ENCODE measurements at places on chromosomes 11 and 22.

GRCh38 chr22:29369460-29369859, 18.9 kb downstream of the AP1B1 start:
- peak; percentile 27 for DNase-seq

GRCh38 chr11:3127706-3128355, 37.3 kb downstream of the OSBPL5 start:
- DNase-seq: peak; percentile 1

DNA sequence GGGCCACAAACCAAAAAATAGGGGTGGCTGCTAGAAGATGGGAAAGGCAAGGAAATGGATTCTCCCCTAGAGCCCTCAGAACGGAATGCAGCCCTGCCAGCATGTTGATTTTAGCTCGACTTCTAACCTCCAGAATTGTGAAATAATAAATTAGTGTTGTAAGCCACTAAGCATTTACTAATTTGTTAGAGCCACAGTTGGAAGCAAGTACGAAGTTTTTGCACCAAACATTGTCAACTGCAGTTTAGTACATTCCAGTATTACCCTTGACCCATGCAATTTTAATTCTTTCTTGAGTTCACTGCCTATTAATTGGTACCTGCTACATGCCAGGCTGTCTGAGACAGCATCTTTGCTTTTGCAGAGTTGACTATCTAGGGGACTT, 32.2 kb downstream of the PARVA start:
- DNase-seq: no peak

DNA sequence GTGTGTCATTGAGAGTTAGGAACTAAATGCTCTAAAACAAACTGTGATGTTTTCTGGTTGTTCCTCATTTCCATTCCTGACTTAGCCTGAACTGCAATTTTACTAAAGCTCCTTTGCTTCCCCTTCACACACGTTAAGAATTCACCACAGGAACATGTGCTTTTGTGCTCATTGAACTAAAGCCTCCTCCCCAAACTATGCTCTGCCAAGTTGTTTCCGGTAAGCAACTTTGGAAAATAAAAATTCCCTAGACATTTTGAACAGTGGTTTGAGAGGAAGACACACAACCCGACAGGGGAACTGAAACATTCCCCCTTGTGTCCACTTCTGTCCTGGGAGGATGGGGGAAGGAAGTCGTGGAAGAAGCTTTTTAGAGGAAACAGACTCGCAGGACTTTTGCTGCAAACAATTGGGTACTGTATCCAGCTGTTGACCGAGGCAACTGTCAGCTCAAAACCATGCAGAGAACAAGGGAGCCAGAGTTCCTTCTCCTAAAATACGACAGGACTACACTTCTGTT, 66.9 kb downstream of the GAB2 start:
- no peak for DNase-seq

GRCh38 chr11:14340721-14341120, 18.3 kb downstream of the RRAS2 start:
- DNase-seq: no peak

- no peak for DNase-seq
These were observed 14.0 kb upstream of the TP53I11 start for GRCh38 chr11:44964526-44965209.

- DNase-seq: no peak
These were observed 30.1 kb downstream of the ELMOD1 start for GRCh38 chr11:107621081-107621480.

All from nephron progenitor cell (in vitro differentiated cells).